BE2C (cell line): ENCODE measurements at places on chromosomes 2 and 18.

DNA sequence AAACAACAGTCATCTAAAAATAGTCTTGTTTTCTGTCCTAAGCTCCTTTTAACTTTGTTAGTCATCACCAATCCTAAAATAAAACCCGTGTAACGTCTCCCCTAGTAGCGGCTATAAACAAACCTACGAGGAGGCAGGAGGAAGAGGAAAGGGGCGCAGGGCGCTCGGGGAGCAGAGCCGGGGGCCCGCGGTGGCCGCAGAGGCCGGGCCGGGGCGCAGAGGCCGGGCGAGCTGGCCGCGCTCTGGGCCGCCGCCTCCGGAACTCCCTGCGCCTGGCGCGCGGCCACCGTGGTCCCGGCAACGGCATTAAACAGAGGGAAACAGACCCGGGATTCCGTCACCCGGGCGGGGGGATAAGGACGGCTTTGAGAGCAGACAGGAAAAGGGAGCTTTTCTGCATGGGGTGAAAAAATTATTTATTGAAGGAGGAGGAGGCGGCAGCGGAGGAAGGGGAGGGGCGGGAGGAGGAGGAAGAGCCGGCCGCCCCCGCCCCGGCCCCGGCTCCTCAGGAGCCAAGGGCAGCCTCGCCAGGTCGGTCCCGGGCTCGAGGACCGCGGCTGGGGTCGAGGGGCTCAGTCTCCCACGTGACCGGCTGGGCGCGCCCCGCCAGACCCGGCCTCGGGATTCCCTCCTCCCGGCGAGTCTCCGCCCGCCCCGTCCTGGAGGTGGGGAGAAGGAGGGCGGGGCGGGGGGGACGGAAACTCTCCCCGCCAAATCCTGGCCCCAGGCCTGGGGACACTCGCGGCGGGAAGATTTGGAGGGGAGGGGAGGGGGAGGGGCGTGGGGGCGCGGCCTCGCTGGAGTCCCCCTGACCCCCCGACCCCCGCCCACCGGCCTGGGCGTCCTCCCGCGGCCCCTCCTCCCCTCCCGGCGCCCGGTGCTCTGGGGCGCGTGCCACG, 1.8 kb upstream of the NFATC1 start:
- peak; percentile 42 for DNase-seq

DNA sequence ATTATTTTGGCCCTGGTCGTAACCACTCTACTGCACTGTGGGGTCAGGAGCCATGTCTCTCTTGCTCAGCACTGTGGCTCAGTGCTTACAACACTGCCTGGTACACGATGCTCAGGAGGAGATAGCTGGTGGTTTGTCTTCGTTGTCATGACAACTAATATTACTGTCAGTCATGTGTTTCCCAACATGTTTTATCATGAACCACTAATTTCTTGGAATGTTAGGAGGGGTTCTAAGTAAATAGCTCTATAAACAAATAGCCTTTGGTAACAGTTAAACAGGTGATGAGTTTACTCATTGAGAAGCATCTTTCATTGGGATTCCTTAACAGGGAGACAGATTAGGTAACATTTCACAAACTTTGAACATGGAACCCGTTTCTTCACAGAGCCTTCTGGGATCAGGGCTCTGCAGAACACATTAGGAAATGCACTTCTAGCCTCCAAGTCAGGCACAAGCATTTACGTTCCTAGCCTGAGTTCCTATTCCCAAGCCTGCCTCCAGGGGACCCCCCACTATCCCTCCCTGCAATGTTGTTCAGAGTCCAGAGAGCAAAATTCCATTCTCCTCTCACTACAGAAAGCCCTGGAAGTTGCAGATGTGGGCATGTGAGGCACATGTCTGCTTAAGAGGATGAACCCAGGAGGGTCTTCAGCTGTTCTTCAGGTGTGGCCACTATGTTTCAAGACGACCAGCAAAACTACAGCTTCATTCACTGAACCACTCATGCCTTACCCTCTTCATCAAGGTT, 6.4 kb upstream of the RBM44 start:
- DNase-seq: no peak

DNA sequence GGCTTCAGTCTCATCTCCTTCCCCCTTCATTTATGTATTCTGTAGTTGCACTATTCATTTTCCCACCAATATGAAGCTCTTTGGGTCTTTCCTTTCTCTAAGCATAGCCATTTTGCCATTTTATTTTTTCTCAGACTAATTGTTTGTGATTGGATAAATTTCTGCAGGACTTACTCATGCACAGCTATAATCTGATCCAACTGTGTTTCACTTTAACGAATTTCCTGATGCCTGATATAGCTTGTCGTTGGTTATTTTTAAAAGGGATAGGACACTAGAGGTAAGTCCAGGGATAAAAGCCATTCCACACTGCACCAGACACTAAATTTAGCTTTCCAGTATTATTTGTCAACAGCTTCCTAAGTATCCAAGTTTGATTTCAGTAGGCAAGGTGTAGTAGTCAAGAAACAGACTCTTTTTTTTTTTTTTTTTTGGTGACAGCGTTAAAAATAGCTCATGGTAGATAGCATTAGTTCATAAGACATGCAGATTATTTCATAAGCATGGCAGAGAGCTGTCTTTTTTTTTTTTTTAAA, 17.4 kb downstream of the ASB18 start:
- DNase-seq: no peak

DNA sequence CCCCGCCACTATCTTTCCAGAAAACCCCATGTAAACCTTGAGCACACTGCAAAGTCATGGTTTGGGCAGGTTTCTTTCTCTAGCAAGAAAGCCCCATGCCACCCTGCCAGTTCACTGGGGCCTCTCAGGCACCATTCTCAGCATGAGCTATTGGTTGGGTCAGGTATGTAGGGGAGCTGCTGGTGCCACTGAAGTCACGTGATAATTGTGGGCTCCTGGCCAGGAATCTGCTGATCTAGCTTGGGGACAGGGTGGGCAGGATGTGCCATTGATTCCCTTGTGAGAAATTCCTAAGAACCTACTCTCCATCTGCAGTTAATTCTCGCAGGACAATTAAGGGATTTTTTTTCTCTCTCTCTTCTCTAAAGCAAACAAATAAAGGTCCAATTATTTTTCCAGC, 26.5 kb upstream of the HNMT start:
- DNase-seq: no peak

- no peak for DNase-seq
Measured at GRCh38 chr2:170247882-170248393, 70.0 kb downstream of the MYO3B start.

GRCh38 chr2:145584353-145584752, 1064.4 kb upstream of the ZEB2 start:
- no peak for DNase-seq

GRCh38 chr2:145060876-145061275, 541.0 kb upstream of the ZEB2 start:
- no peak for DNase-seq

GRCh38 chr2:238973038-238973739, 125.3 kb downstream of the TWIST2 start:
- no peak for DNase-seq

DNA sequence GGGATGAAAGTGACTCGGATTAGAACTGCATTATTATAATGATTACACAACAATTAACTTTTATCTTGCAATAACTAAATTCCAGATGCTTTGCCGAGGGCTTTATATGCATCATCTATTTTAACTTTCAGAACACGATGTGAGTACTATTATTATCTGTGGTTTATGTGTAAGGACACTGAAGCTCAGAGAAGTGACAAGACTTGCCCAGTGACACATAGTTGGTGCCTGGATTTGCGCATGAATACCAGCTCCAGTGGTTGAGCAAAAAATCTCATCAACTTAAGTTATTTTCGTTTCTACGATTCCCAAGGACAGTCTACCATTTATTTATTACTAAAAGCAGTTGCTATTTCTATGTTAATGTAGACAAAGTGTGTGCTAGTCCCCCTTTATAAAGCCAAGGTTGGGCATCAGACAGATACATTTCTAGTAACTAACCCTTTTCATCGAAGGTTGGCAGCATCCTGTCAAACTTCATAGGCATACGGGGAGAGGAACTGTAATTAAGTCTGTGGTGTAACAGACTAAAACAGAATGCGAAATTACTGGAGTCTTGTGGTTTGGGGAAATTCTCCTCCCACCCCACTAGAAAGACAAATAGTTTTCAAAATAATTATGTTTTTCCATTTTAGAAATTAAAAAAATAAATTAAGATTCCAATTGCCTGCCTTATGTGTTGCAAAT, 73.2 kb upstream of the BOD1L2 start:
- no peak for DNase-seq

GRCh38 chr2:165874445-165875039, 79.0 kb downstream of the TTC21B start:
- no peak for DNase-seq

DNA sequence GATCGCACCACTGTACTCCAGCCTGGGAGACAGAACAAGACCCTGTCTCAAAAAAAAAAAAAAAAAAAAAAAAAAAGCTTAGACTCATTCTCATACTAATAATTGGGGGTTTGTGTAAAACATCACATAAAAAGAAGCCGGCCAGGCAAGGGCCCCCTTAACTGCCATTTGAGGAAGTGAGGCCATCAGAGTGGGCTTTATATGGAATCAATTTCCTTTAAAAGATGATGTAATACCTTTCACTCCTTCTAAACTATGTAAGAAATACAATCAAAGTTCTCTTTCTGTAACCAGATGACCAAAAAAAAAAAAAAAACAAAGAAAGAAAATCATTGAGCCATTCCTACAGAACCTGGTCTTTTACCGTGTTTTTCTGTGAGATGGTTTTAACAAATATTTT, 13.1 kb upstream of the GPR55 start:
- DNase-seq: no peak

GRCh38 chr18:12744103-12744502, 41.3 kb downstream of the PSMG2 start:
- DNase-seq: no peak

DNA sequence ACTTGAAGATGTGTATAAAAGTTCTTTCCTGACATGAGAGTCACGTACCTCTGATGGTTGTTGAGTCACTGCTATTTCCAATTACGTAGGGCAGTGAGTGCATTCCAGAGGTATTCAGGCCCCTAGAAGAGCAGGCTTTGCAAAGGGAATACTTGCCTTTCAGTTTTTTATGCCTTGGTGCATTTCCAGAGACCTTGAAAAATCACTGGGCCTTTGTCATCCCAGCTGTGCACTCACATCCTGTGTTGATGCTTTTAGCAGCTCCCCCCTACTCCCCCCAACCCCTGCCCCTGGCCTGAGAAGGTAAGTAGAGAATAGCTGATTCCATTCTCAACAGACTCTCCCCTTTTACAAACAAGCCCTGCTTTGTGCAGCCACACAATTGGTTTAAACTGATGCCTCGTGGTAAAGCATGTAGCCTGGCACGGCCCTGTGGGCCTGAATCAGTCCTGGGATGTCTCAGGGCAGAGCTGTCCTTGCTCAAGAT, 174.2 kb downstream of the PRPF40A start:
- no peak for DNase-seq

- no peak for DNase-seq
Measured at GRCh38 chr2:180927030-180927686, 53.2 kb upstream of the UBE2E3 start.

GRCh38 chr2:184119989-184120800, 478.1 kb upstream of the ZNF804A start:
- DNase-seq: no peak

GRCh38 chr2:186303091-186303490, 183.0 kb upstream of the ZC3H15 start:
- no peak for DNase-seq

DNA sequence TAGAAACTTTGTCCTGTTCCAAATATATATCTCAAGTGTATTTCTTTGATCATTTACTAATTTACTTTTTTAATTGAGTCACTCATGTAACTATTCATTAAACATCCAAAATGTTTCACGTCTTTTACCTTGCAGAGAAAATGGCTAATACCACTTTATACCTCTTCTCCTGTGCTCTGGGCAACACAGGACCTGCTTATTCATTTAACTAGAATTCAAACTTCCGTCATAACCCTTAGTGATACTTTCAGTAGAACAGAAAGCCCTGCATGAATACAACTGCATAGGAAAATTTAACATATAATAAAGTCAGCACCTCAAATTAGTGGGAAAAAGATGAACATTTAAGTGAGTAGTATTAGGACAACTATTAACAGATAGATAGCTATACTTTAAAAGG, 205.2 kb downstream of the MREG start:
- DNase-seq: no peak

DNA sequence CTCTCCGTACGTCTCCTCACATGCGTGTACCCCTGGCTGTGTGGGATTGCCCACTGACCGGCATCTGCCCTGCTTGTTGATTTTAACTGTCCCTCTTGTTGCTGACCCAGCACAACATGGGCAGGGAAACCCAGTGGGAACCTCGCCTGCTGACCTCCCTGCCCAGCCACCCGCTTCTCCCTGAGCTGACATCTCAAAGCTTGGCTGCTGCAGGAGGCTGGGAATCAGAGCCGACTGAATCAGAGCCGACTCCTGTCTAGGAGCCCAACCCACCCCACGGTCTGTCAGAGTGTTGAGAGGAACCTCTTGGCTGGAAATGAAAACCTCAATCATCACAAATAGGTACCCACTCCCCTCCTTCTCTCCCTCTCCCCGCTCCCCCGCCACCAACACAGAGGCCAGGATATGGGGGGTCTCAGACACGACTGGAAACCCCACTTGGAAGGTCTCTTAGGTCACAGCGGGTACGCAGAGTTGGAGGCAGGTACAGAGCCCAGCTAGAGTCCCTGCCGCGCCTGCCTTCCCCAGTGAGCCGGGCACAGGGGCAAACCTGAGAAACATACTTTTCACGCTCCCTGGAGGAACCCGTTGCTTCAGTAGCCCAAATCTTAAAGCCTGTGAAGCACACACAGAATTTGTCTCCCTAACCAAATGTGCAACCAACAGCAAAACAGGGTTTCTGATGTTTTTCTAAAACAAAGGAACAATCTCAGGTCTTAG, 784 bp downstream of the EDAR start:
- DNase-seq: no peak

DNA sequence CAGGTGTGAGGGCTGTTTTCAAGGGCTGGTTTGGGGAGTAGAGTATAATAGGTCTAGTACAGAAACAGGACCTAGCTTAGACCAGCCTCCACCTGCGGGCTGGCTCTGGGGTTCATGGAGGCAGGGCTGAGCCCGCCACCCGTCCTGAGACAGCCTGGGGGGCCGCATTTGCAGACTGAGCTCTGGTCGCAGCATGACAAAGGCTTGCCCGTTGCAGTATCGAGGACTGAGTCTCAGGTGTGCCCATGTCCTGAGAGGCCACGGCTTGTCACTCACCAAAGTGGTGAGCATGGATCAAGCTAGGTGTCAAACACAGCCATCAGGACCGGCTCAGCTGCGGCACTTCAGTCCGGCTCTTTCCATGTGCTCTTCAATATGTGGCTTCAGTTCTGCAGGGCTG, 144.7 kb downstream of the KLHL29 start:
- DNase-seq: no peak

- DNase-seq: no peak
Measured at GRCh38 chr2:135818937-135819610, 17.9 kb downstream of the LCT start.

DNA sequence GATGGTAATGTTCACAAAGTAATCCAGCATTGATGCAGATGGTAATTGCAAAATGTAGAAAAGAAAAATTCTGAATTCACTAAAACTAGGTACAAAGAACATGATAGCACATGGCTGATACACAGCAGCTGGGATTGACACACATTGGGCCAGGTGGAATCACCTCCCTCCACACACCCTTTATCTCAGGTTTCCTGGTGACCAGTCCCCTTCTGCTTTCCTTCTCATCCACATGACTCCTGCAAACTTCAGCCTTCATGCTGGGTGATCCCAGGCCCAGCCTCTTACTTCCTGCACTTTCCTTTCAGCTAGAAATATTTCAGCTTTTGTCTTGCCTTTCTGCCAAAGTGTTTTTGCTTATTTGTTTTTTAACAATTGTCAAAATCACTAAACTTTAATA, 246.9 kb downstream of the LNPK start:
- DNase-seq: no peak
